NCI-H187 treated with DMSO at 0.1 percent for 48 hours (cell line): ENCODE measurements at places on chromosomes 11 and 22.

GRCh38 chr11:113317339-113317738 is 3.0 kb downstream of the TTC12 start:
- DNase-seq: peak; percentile 68

- no peak for DNase-seq
These were observed 25.0 kb upstream of the GAL start for GRCh38 chr11:68659158-68659921.

GRCh38 chr11:104205838-104206237 is 41.9 kb upstream of the PDGFD start:
- DNase-seq: no peak

GRCh38 chr11:132821014-132821413 is 711.3 kb downstream of the OPCML start:
- DNase-seq: no peak

DNA sequence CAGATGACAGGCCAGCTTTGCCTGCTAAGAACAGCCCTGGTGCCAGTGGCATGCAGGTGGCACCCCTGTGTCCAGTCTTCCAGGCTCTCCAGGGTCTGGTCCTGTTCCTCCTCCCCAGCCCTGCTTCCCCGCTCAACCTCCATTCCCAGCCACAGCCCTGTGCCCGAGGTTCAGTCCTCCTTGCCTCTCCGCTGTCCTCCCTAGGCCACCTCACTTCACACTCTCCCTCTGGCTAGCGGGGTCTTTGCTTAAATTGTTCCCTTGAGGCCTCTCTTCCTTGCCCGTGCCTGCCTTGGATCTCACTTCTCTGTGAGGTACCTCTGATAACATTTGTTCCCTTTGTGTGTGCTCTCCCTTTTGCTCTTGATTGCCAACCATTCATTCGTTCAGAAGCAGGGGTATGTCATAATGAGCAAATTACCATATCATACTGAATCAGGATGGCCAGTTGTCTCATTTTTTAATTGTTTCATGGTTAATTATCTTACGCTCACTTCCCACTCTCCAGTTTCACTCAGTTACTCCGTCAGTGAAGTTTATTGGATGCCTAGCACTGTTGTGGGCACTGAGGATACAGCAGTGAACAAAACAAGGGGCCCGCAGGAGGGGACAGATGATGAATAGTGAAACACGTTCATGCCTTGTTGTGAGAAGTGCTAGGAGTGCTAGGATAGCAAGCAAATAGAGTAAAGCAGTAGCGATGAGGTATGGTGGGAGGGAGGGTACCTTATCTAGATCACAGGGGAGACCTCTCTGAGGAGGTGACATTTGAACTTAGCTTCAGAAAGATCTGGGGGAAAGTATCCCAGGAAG is 7.4 kb downstream of the BMAL1 start:
- no peak for DNase-seq

DNA sequence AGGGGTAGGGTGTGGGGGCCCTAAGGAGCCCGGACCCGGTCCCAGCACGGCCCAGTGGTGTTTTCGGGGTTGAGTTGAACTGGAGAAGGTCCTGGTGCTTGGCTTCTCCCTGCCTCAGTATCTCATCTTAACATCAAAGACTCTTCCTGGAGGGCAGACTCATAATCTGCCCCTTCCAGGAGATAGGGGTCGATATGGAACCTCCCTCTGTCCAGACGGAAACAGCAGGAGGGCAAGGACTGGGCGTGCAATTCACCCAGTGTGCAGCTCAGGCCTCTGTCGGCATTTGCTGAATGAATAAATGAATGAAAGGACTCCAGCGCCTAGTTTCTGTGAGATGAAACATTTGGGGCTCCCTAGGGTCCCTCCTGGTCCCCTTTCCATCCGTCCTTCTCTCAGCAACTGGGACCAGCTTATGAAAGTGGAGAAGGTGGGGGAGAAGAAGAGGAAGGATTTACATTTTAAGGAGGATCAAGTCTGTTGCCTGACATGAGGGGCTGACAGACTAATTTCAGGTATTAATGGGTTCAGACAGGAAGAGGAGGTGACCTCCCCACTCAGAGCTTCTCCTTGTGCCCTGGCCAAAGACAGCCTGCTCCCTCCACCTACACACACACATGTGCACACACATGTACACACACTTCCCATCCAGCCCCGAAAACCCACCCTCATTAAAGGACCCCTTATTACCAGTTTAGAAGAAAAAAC is 1.1 kb upstream of the SHISA8 start:
- DNase-seq: no peak

- DNase-seq: no peak
These were observed at the start of gene OR2AG2 for GRCh38 chr11:6771926-6772893. TSS of gene OR2AG2 (minus strand) at chr11:6771976. CDS start at chr11:6768957, 3,019 bp downstream.

DNA sequence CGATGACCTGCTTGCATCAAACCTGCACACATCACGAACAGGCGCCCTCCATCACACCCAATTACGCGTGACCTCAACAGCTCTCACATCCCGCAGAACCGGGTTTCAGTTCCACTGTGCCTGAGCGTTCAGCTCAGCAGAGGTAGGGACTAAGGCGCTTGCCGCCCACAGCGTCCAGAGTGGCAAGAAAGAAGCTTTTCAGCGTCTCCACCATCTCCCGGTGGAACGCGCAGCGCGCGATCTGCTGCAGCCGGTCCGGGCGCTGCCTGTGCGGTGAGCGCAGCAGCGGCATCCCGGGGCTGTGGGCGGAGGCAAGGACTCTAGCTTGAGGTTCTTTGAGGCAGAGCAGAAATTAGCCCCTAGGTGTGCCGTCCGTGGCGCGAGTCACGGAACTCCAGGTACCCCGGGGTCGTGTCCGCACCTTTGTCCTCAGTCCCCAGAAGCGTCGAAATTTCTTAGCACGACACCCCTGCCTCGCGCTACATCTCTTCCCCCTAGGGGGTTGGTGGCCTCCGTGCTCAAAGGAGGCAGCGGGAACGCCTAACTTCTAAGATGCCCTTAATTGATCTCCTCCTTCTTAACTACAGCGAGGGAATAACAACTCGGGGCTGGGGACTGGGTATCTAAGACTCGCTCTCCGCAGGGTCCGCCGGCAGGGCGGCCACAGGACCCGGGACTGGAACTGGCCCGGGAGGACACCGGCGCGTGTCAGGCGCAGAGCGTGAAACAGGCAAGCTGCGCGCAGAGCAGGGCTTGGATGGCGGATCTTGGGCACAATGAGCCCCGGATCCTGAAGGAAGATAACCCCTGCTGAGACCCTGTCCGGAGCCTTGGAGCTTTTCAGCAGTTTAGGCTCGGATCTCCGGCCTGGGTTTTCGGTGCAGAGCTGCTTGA is 1.7 kb upstream of the CALCA start:
- no peak for DNase-seq

DNA sequence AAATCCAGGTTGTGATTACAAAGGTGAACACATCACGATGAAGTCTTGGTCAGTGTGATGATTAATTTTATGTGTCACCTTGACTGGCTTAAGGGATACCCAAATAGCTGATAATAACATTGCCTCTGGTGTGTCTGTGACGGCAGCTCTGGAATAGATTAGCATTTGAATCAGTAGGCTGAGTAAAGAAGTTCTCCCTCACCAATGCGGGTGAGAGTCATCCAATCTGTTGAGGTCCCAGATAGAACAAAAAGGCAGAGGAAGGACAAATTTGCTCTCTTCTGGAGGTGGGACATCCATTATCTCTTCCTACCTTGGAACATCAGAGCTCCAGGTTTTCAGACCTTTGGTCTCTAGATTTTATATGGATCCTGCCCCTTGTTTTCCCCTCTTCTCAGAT is 856.2 kb upstream of the CCDC90B start:
- DNase-seq: no peak

DNA sequence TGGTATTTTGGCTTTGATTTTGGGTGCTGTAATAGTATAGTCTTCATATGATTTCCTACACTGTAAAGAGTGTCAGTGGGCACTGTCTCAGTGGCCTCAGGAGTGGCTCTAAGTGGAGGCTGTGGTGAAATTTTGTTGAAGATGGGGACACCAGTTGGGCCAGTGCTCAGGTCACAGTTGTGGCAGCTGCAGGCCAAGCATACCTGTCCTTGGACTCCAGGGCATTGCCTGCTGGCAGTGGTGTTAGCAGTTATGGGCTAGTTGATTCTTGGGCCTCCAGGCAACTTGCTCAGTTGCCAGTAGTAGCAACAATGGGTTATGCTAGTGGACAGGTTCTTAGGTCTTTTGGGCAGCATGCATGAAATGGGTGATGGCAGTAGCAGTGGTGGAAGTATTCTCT is 39.2 kb upstream of the SLC22A25 start:
- DNase-seq: no peak
